ENCODE measurements at places on chromosomes 4 and X.

DNA sequence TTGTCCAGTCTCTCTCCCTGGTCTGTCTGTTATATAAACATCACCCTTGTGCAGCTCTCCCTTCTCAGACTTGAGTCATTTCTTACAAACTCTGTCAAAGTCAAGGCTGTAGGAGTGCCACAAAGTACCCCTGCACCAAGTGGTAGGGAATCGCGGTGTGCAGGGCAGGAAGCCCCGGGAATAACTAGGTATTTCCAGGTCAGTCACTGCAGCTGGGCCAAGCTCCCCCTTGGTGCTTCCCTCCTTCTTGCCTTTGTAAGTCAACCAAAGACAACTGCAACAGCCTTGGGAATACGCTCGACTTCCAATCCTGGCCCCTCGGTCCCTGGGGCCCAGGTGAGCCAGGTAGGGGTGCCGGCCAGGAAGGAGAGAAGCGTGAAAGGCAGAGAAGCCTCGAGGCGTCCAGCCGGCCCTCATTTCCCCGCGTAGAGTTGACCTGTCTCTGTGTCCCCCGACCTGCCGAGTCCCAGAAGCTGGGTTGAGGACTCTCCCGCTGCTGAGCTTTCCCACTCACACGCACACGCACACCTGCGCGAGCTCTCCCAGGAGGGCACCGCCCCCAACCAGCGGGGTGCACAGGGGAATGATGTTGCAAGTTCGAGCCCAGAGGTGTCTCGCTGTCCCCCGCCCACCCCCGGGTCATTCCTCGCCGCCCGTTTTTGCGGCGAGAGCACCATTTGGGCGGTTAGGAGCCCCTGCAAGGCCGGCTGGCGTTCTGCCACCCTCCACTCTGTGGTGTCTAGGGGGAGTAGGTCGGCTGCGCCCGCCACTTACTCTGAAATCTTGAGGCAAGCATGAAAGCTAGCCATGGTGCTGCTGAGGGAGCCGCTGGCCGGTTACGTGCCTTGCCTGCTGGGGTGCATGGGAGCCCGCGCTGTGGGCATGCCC, 22.8 kb upstream of the KIAA1210 start:
- DNase-seq, result no peak

- no peak for DNase-seq
Observed at GRCh38 chrX:74906417-74906816, 18.8 kb downstream of the NEXMIF start.

GRCh38 chr4:109588176-109588575, 28.1 kb downstream of the MCUB start:
- DNase-seq, result no peak

GRCh38 chrX:44036336-44036735, 63.1 kb upstream of the NDP start:
- DNase-seq, result no peak

- no peak for DNase-seq
Observed at GRCh38 chrX:140431521-140431920, 73.3 kb downstream of the SOX3 start.

DNA sequence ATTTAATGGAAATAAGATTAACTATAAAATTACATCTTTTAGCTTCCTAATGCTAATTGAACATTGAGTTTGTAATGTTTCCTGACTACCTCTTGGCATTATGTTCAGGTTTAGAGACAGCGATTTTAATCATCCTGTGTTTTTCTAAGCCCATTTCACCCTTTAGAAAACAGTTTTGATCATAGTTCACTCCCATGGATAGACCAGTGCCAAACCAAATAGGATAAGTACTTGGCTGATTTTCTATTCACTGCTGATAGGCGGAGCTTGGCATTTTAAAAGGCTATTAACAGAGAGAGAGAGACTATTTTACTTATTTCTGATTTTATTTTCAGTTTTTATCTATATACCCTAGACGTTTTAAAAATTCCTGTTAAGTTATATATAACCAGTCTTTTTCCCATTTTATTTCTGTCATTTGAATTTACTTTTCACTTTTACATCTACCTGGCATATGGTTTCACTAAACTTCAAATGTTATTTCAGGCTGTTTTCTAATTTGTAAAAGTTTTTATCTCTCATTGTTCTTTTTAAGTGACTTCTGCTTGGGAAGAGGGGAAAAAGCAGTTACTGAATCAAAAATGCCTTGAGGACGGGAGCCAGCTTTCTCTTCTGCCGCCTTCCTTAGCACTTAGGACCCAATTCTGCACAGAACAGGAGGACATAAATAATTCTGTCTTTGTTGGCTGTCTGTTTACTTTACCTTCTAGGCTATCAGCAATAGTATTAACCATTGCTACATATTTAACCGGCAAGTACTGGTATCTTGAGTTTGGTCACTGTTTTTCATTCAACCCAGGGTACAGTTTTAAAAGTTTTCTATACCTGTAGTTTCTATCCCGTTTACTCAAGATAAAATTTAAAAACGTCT, 46.4 kb downstream of the SGMS2 start:
- DNase-seq, result no peak

GRCh38 chr4:2222838-2223237, 19.1 kb downstream of the HAUS3 start:
- DNase-seq, result no peak

GRCh38 chr4:188780028-188780427, 640.8 kb downstream of the TRIML1 start:
- DNase-seq, result no peak

GRCh38 chr4:110754716-110755115, 131.8 kb upstream of the PITX2 start:
- DNase-seq, result no peak

- DNase-seq, result no peak
Observed at GRCh38 chr4:985123-985830, 1.6 kb upstream of the IDUA start.

GRCh38 chrX:31126205-31126604, 54.4 kb upstream of the FTHL17 start:
- no peak for DNase-seq

GRCh38 chr4:3640587-3640962, 108.4 kb upstream of the LRPAP1 start:
- no peak for DNase-seq

DNA sequence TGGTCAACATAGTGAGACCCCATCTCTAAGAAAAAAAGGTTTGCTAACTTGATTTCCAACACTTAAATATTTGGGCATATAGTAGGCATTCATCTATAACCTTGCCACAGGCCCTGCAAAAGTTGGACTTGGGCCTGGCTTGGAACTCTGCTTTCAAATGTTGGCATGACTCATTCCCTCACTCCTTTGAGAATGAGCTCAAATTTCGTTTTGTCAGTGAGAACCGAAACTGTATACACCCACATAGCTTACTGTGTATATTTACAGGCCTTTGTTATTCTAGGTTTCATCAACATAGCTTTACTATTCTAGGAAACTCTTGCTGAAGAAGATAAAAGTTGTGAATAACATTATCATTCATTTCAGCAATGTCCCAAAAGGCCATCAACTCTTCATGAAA, 88.7 kb upstream of the ELOVL6 start:
- no peak for DNase-seq

DNA sequence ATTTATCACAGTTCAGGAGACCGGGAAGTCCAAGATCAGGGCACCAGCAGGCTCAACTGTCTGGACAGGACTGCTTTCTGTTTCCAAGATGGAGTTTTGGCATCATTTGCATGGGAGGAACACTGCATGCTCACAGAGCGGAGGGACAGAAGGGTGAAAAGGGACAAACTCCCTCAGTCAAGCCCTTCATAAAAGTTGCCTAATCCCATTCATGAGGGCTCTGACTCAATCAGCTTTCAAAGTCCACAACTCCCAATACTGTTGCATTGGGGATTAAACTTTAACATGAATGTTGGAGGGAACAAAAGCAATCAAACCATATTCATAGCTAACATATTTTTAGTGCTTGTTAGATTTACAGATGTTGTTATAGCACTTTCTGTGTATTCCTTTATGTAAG, 158.9 kb upstream of the MAD2L1 start:
- no peak for DNase-seq

DNA sequence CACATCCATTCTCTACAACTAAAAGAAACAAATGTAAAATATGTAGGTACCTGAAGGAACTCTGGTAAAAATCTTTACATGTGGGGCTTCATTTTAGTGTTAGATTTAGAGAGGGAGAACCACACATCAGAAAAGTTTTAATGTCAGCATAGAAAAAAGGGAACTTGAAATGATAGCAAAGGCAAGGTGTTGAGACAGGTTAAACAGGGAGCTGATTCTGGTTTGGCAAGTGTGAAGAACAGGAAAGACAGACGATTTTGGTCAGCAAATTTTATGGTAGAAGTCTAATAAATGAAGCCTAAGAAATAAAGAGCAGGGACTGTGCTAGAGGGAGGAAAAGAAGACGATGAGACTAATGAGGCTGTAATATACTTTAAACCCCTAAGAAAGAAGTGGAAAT, 67.6 kb upstream of the COX18 start:
- no peak for DNase-seq

GRCh38 chrX:131262738-131263679, 26.1 kb downstream of the IGSF1 start:
- DNase-seq, result no peak

DNA sequence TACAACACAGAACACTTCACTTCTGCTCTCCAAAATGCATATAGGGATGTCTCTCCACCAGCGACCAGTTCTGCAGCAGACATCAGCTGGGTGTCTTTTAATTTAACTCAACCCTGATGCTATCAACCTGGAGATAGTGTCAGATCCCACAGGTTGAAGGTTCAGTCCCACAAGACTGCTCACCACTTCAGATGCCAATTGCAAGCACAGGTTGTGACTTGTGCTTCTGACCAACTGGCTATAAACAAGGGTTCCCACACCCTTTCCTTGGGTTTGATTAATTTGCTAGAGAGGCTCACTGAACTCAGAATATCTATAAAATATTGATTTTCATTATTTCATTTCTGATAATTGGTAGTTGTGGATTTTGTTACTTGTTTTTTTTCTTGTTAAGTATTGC, 177.4 kb upstream of the HS3ST1 start:
- no peak for DNase-seq

- DNase-seq, result no peak
Observed at GRCh38 chr4:82705928-82706300, 92.7 kb downstream of the SCD5 start.
